ENCODE measurements at places on chromosomes 16 and 17.

DNA sequence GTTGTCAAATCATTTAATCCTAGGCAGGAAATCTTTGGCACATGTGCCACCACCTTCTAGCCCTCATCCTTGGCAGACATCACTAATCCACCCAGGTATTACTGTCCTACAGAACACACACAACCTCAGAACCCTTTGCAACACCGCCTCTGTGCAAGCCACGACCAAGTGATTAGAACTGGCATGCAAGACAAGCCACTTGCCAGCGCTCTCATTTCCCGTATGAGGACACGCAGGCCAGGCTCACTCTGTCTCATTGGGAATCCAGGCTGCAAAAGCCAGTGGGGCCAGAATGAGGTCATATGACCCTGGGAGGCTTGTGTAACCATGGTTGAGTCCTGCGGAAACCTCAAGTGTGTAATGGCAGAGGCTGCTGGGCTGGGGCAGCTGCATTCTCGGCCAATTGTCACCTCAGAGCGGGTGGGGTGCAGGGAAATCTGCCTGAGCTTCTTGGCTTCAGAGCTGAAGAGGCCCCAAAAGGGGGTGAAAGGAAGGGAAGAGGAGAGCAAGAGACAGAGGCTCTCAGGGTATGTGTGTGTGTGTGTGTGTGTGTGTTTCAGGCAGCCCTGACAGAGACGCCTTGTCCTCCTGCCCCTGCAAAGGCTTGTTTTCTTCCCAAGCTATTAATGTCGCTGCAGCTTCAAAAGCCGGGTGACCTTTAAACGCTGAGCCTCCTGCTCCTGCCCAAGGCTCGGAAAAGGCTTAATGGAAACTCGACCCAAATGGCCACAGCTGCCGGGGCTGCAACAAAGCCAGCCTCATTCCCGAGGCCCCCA lies 43.2 kb upstream of the MRPS23 start:
- DNase-seq: no peak

DNA sequence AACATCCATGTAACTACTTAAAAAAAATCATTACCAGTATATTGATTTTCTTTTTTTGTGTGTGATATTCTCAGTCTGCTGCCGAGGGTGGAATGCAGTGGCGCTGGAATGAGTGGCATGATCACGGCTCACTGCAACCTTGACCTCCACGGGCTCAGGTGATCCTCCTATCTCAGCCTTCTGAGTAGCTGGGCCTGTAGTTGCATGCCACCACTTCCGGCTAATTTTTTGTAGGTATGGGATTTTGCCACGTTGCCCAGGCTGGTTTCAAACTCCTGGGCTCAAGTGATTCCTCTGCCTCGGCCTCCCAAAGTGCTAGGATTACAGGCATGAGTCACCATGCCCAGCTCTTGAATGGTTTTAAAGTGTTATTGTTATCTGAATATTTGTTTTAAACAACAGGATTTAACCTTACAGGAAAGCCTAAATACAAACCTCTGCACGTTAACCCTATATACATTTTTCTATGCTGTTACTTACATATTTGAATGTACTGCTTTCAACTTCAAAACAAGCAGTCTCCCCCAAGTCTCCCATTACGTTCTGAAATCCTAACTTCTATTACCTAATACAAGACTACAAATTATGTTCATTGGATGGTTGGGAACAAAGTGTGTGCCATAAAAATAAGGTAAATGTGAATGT lies 61.7 kb downstream of the KPNA2 start:
- DNase-seq: no peak

GRCh38 chr17:30323895-30324319 lies 9.9 kb downstream of the TMIGD1 start:
- peak; percentile 22 for DNase-seq

DNA sequence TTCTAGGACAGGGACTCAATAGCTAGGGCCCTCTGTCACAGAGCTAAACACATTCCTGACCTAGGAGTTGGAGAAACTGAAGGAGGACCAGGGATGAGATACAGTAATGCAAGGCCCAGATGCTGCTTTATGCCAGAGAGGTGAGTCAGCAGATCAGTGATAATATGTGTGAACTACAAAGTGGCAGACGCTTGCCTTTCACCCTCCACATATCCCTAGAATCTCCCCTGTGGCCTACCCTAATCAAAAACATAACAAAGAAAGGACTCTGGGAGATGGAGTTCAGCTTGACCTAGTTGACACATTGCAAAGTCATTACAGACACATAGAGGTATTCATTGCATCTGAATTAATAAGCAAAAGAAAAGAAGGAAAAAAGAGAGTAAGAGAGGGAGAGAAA lies 417.6 kb upstream of the DYNLRB2 start:
- no peak for DNase-seq

- DNase-seq: no peak
Observed at GRCh38 chr17:4293572-4293971, 29.8 kb upstream of the ANKFY1 start.

- DNase-seq: no peak
Observed at GRCh38 chr17:56085576-56086267, 67.6 kb upstream of the ANKFN1 start.

DNA sequence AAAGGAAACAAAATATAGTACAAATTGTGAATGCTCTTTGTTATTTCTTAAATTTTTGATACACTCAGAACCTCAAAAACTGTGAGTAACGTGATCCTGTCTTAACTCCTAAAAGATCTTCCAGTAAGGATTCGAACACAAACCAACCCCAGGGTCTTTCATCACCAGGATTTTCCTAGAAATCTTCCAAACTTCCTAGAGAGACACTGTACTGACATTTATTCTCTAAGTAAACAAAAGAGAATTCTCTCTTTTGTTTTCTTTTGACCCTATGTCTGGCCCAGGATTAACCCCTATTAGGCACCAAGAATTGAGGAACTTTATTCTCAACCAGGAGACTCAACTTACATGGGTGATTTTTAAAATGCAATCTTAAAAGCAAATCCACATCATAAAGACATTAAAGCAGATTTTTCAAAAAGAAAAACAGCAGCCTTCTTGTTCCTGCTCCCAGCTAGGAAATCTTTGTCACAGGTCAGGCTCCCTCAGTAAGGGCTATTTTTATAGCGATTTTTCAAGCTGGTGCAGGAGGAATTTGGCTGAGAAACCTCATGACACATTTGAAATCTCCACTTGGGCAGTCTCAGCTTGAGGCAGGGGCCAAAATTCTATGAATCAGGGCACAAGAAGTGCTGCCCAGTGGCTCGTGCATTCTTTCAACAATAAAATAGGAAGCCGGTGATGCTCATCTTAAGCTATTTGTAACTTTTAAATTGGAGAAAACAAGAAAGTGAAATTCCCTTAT lies 6.2 kb upstream of the SMG1 start:
- no peak for DNase-seq

GRCh38 chr17:47999582-47999981 lies 28.7 kb downstream of the CDK5RAP3 start:
- no peak for DNase-seq

DNA sequence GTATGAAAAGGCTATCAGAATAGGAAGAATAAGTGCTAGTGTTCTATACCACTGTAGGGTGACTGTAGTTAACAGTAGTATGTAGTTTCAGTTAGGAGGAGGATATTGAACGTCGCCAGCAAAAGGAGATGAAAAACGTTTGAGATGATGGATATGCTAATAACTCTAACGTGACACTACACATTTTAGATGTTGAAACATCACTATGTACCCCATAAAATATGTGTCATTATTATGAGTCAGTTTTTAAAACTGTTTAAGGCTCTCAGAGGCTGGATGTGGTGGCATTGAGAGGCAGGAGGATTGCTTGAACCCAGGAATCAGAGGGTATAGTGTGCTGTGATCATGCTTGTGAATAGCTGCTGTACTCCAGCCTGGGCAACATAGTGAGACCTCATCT lies 31.8 kb downstream of the UBN1 start:
- no peak for DNase-seq

DNA sequence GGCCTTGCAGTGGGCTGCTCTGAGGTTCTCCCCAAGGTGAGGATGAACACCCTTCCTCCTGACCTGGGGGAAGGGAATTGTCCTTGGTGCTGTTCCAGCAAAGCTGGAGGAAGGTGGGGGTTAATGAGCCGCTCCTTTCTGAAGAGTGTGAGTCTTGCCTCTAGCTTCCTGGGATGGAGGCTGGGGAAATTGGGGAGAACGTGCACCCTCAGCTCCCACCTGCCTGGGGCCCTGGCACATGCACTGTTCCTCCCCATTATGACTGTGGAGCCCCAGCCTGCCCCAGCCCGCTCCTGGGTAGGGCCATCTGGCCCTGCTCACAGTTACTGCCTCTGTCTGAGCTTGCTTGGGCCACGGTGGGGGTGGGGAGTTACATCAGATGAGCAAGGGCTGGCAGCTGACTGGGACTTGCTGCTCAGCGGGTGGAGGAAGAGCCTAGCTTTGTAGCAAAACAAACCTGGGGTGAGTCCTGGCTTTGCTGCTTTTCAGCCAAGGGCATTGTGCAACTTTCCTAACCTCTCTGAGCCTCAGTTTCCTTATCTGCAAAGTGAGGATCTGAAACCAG lies 11.1 kb downstream of the TNS4 start:
- no peak for DNase-seq

DNA sequence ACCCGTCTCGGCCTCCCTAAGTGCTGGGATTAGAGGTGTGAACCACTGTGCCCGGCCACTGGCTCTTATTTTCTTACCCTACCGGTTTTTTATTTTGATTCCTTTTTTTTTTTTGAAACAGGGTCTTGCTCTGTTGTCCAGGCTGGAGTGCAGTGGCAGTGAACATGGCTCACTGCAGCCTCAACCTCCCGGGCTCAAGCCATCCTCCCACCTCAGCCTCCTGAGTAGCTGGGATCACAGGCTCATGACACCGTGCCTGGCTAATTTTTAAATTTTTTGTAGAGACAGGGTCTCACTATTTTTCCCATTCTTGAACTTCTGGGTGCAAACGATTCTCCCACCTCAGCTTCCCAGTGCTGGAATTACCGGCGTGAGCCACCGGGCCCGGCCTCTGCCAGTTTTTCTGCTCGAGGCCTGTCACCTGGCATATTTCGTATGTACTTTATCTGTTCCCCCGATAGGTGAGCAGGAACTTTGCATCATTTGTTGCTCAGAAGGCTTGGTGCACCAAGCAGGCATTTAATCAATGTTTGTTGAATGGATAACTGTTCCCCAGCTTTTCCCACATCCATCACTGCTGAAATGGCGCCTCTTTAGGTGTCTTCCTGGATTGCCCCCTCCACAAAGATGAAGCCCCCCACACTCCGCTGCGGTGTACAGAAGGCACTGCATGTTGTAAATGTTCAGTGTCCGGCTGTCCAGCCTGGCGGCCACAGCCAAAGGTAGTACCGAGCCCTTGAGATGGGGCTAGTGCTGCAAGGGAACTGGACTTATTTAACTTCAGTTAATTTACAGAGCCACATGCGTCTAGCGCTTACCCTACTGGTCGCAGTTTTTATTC lies 858 bp upstream of the TELO2 start:
- no peak for DNase-seq

GRCh38 chr16:66516808-66517585 lies 32.9 kb downstream of the TK2 start:
- peak; percentile 47 for DNase-seq

GRCh38 chr17:62895320-62896301 lies 70.4 kb upstream of the TANC2 start:
- DNase-seq: no peak

DNA sequence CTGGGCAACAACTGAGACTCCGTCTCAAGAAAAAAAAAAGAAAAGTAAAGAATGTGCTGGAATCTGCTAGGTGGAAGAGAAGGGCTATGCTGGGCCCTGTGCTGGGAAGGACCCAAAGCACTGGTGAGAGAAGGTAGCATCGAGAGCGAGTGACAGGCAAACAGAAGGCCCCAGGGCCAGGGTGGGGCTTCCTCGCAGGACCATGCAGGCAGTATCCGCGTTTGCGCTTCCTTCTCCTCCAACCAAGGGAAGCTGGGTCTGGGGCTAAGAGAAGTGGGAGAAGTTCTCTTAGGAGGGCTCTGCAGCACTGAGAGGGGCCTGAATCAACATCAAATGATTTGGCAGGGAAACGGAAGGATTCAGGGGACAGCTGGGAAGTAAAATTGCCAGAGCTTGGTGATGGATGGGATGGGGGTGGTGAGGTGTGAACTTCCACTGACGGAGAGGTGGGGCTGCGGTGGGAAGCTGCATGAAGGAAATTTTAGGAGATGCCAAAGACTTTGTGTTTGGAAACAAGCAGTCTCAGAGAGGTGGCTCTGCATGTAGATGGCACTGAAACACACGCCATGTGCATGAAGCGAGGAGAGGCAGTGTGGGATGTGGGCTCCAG lies 5.2 kb upstream of the ECI1 start:
- DNase-seq: no peak

GRCh38 chr17:77359236-77359635 lies 218.5 kb downstream of the SEC14L1 start:
- no peak for DNase-seq

- no peak for DNase-seq
Observed at GRCh38 chr16:1874854-1875253, 2.9 kb upstream of the MEIOB start.

DNA sequence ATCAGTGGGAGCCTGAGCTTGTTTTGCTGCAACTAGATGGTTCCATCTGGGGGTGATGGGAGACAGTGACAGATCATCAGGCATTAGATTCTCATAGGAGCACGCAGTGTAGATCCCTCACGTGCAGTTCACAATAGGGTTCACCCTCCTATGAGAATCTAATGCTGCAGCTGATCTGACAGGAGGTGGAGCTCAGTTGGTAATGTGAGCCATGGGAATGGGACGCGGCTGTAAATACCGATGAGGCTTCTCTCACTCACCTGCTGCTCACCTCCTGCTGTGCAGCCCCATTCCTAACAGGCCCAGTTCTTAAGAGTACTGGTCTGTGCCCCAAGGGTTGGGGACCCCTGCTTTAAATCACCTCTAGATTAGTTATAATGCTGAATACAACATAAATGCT lies 137.5 kb upstream of the PLEKHM1 start:
- no peak for DNase-seq

DNA sequence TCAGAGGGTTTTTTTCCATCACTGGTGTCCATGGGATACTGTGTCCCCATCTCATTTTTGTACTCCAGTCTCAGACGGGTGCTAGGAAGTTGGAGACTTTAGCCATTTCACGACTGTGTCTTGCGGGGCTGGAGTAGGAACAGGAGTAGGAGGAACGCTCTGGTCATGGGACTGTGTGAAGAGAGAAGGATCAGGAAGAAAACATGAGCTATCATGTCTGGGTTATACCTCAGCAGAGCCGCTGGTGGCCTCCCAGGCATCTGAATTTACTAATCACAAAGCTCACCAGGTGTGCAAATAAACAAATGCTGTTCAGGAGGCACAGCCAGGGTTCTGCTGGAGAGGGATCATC lies 225.4 kb downstream of the SEC14L1 start:
- no peak for DNase-seq

GRCh38 chr16:76771216-76771615 lies 419.8 kb upstream of the MON1B start:
- no peak for DNase-seq

DNA sequence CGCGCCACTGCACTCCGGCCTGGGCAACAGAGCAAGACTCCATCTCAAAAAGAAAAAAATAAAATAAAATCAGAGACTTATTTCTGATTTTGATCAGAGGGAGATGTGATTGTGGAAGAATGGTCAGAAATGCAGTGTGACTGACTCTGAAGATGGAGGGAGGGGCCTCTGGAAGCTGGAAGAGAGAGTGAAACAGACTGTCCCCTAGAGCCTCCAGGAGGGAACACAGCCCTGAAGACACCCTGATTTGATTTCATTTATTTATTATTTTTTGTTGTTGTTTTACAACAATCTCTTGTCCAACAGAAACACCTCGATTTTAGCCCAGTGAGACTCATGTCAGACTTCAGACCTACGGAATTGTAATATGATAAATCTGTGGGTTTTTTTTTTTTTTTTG lies 26.1 kb downstream of the BCL7C start:
- no peak for DNase-seq
